ENCODE measurements at places on chromosomes 12 and 14.

DNA sequence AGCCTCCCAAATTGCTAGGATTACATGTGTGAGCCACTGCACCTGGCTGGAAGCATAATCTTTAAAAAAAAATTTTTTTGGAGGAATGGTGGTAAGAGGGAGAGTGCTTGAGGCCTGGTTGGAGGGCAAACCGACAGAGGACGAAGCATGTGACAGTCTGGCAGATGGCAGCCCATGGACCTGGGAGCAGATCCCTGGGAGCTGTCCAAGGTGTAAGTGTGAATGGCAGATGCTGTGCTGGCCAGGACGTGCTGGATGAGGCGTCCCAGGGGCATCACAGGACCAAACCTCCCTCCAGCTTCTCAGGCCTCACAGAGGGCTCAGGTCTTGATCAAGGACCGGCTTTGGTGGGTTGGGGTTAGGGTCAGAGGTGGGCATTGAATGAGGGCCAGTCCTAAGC, 128.4 kb upstream of the NCOR2 start:
- no peak overlapping the region for H3K4me3 ChIP-seq
- peaks cover 20% of the 10 kb centered on the region for H3K4me1 ChIP-seq
- H3K27me3 ChIP-seq = no peaks in the 10 kb centered on the region
- H3K36me3 ChIP-seq = no peaks in the 10 kb centered on the region
- DNase-seq = no peak
- no peak overlapping the region for H3K27ac ChIP-seq

DNA sequence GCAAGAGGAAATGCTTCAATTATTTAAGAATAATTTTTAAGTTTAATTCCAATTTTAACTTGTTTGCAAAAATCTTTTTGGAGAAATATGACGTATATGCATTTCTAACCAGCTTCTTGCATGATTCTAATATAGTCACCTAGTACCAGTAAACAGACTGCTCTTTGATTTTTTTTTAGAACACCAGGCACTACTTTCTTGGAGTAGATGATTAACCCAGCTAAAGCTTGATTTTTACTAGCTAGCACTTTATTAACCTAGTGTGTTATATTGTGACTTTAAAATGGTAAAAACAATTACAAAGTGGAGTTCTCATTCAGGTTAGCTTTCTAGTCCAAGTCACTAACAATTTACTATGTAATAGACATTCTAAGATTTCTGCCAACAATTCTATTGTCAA, 32.6 kb upstream of the FGD4 start:
- no peak overlapping the region for H3K27ac ChIP-seq
- no peaks in the 10 kb centered on the region for H3K27me3 ChIP-seq
- no peak for DNase-seq
- no peaks in the 10 kb centered on the region for H3K36me3 ChIP-seq
- no peak overlapping the region for H3K4me3 ChIP-seq

GRCh38 chr12:66329941-66330340, 27.6 kb downstream of the HELB start:
- no peaks in the 10 kb centered on the region for H3K27me3 ChIP-seq
- H3K36me3 ChIP-seq = peaks cover 35% of the 10 kb centered on the region
- no peak overlapping the region for H3K27ac ChIP-seq

GRCh38 chr14:66039495-66039894, 446.7 kb upstream of the CCDC196 start:
- H3K4me1 ChIP-seq = no peaks in the 10 kb centered on the region
- no peak for DNase-seq
- no peaks in the 10 kb centered on the region for H3K36me3 ChIP-seq

- H3K4me3 ChIP-seq = no peak overlapping the region
- no peaks in the 10 kb centered on the region for H3K4me1 ChIP-seq
- H3K27me3 ChIP-seq = no peaks in the 10 kb centered on the region
These were observed 89.4 kb downstream of the ATP23 start for GRCh38 chr12:58030566-58031279.

GRCh38 chr14:22073801-22074200, 400.2 kb upstream of the OR4E1 start:
- no peaks in the 10 kb centered on the region for H3K4me1 ChIP-seq
- no peak for DNase-seq
- no peaks in the 10 kb centered on the region for H3K27me3 ChIP-seq
- H3K27ac ChIP-seq = no peak overlapping the region

DNA sequence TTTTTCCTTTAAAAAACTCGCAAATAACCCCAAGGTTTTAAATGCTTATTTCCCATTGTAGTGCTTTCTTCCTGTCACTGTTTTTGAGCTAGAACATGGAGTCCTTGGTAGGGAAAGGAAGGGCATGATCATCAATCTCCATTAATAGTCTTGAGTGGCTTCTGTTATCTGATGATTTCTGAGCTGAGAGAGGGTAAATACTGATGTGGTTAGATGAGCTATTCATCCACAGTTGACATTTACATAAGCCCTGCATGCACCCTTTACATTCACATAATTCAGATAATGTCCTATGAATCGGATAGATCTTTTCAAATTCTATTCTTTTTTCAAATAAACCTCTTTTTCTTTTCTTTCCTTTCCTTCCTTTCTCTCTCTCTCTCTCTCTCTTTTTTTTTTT, 81.4 kb downstream of the NTN4 start:
- peaks cover 9% of the 10 kb centered on the region for H3K4me1 ChIP-seq
- no peak overlapping the region for H3K4me3 ChIP-seq
- no peak for DNase-seq
- no peak overlapping the region for H3K27ac ChIP-seq

- no peaks in the 10 kb centered on the region for H3K36me3 ChIP-seq
- no peak overlapping the region for H3K4me3 ChIP-seq
- DNase-seq = no peak
- H3K4me1 ChIP-seq = peaks cover 9% of the 10 kb centered on the region
- no peaks in the 10 kb centered on the region for H3K27me3 ChIP-seq
These were observed 34.7 kb downstream of the MVK start for GRCh38 chr12:109608270-109608669.

- peak overlapping the region; percentile 10 for H3K27ac ChIP-seq
- H3K36me3 ChIP-seq = peaks cover 46% of the 10 kb centered on the region
- no peak overlapping the region for H3K4me3 ChIP-seq
- no peak for DNase-seq
These were observed 18.6 kb downstream of the PSMC1 start for GRCh38 chr14:90274808-90275457.

DNA sequence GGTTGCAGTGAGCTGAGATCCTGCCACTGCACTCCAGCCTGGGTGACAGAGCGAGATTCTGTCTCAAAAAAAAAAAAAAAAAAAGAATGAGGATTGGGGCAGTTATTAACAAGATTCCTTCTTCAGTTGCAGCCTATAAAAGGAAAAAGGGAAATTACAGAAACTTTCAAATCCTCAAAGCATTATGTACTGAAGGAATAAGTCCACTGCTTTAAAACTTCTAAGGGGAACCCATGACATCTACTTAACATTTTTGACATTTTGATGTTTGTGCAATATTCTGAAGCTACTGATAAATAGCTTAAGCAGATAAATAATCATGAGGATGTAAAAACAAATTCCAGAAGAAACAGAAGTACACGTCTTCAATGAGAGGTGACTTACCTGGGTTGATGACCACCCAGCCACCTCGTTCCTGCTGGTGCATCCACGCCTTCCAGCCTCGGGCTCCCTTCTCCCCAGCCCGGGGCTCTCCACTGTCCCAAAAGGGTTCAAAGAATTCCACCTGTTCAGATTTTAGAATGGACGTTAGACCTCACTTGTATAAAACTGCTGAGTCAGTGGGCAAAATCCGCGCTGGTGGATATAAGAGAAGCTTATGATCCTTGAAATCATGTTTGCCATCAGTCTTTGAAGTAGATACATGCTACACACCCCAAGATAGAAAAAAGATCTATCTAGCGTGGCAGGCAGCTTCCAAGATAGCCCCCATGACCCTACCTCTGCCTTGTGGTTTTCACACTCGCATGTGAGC, 33.7 kb downstream of the NRDE2 start:
- H3K27me3 ChIP-seq = no peaks in the 10 kb centered on the region
- H3K4me3 ChIP-seq = no peak overlapping the region
- no peak for DNase-seq
- H3K4me1 ChIP-seq = peaks cover 18% of the 10 kb centered on the region

DNA sequence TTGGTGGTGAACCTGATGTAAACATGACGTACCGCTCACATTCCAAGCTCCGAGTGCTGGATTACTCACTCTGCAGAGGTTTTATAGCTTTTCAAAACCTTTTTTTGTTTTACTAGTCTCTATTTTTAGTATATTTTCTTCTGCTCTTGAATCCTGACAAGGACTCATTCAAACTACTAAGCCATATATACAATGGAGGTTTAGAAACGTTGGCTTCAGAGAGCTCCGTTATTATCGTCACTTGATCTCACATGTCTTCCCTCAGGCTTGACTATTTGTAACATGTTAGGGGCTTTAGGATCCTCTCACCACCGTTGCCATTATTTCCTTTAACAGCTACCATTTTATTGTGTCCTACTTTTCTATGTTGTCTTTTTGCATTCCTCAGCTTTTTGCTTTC, 1321.5 kb upstream of the FLRT2 start:
- no peaks in the 10 kb centered on the region for H3K27me3 ChIP-seq
- H3K36me3 ChIP-seq = no peaks in the 10 kb centered on the region
- H3K4me1 ChIP-seq = no peaks in the 10 kb centered on the region
- DNase-seq = no peak
- H3K4me3 ChIP-seq = no peak overlapping the region
- no peak overlapping the region for H3K27ac ChIP-seq

DNA sequence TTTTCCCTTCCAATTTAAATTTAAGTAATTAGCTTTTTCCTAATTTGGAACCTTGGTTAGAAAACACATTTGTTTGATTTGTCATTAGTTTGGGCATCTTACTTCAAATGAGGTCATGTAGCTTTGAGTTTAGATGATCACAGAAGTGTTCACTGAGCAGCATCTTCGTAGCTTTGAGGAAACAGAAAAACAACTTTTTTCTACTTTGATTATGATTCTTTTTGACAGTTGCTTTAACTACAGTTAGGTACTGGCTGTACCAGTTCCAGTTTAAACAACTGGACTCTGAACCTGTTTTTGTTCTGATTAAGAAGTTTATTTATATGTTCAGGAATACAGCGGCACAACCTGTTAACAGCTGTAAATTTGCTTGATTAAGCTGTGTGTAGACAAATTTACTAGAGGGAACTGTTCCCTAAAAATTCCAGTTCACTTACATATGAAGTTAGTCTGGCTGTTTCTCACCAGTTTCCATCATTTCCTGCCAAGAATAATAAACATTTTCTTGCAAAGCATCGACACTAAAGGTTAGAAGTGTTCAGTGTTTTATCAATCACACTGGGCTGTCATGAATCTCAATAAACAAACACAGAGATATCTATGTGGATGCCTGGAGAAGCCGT, 191.9 kb downstream of the RAD51B start:
- DNase-seq = peak; percentile 76
- peaks cover 39% of the 10 kb centered on the region for H3K4me1 ChIP-seq
- no peaks in the 10 kb centered on the region for H3K27me3 ChIP-seq
- H3K36me3 ChIP-seq = no peaks in the 10 kb centered on the region
- peak overlapping the region; percentile 6 for H3K27ac ChIP-seq

GRCh38 chr12:70609739-70610491, 27.3 kb downstream of the PTPRB start:
- H3K36me3 ChIP-seq = no peaks in the 10 kb centered on the region
- peak overlapping the region; percentile 57 for H3K4me3 ChIP-seq

DNA sequence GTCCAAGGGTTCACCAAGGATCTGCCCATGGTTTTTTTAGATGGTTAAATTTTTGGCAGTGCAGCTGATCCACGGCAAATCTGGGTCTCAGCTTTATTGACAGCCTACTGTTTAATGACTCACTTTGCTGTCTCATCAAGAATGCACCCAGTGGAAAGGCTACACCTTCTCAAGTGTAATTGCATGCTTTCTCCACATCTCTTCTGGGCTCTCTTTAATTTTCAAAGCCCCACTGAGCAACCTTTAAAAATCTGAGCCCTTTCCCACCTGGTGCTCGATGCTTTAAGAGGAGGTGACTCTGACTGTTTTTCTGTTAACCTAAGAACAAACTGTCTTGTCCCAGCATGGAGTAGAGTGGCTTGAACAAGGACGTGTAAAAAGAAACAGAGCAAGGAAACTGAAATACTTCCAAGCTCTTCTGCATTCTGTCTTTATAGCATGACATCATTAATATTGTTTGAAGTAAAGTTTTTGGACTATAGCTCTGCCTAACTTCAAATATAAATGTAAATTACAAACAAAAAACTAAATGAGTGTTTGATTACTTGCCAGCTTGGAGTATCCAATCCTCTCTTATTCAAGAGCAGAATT, 214.2 kb upstream of the KRR1 start:
- no peaks in the 10 kb centered on the region for H3K27me3 ChIP-seq
- no peak overlapping the region for H3K4me3 ChIP-seq
- H3K36me3 ChIP-seq = no peaks in the 10 kb centered on the region
- peak; percentile 56 for DNase-seq
- H3K4me1 ChIP-seq = peaks cover 43% of the 10 kb centered on the region

DNA sequence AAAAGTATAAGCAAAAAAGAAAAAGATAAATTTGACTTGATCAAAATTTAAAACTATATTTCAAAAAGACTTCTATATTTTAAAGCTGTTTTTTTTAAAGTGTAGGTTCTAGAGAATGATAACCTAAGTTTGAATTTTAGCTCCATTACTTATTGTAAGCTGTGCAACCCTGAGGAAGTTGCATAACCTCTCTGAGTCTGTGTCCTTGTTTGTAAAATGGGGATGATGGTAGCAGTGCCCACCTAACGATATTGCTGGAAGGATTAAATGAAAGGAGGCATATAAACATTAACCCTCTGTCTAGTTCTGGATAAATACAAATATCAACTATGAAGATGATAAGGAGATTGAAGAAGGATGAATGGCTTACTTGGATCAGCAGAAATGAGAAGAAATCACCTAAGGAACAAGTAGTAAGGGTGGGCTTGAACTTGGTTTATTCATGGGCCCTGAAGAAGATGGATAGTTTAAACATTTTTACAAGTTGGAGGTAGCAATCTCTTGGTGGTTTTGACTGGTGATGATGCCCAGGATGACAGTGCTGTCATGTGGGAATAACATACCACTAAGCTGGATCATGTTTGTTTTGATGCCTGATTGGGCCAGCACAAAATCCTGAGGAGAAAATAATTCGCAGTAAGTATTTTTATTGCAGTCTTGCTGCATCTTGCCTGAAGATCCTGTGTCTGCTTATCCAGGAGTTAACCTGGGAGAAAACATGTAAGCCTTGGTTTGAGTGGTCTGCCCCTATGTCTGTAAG, 35.0 kb downstream of the TXNRD1 start:
- no peaks in the 10 kb centered on the region for H3K27me3 ChIP-seq
- H3K4me1 ChIP-seq = no peaks in the 10 kb centered on the region
- no peaks in the 10 kb centered on the region for H3K36me3 ChIP-seq
- H3K4me3 ChIP-seq = no peak overlapping the region
- H3K27ac ChIP-seq = no peak overlapping the region

DNA sequence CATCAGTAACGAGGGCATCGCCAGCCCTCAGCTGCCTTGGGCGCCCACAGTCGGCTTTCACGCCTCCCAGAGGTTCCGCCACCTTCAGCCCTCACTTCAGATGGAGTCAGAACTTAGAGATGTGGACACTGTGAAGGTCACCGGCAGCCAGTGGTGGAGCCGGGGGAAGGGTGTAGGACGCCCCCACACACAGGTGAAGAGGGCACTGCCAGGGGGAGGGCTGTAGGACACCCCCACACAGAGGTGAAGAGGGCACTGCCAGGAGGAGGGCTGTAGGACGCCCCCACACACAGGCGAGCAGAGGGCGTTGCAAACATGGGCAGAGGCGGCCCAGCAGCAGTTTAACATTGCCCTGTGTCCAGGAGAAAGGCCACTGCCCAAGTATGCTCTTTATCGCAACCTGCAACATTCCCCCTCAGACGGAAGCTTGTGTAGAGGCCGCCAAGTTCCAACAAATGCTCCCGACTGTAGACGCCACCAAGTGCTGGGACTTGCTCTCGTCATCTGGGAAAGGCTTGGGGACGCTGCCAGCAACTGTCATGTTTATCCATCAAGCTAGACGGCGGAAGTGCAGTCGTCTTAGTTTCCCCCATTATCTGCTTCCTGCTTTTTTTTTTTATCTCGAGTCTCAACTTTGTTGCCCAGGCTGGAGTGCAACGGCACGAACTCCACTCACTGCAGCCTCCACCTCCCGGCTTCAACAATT, 4.9 kb upstream of the ANKLE2 start:
- peak overlapping the region; percentile 66 for H3K27ac ChIP-seq
- no peak overlapping the region for H3K4me3 ChIP-seq
- H3K36me3 ChIP-seq = no peaks in the 10 kb centered on the region
- DNase-seq = peak; percentile 75

Measured in stomach (tissue), 19 donors.